T1000 (cell line): ENCODE measurements at places on chromosomes 2 and 18.

DNA sequence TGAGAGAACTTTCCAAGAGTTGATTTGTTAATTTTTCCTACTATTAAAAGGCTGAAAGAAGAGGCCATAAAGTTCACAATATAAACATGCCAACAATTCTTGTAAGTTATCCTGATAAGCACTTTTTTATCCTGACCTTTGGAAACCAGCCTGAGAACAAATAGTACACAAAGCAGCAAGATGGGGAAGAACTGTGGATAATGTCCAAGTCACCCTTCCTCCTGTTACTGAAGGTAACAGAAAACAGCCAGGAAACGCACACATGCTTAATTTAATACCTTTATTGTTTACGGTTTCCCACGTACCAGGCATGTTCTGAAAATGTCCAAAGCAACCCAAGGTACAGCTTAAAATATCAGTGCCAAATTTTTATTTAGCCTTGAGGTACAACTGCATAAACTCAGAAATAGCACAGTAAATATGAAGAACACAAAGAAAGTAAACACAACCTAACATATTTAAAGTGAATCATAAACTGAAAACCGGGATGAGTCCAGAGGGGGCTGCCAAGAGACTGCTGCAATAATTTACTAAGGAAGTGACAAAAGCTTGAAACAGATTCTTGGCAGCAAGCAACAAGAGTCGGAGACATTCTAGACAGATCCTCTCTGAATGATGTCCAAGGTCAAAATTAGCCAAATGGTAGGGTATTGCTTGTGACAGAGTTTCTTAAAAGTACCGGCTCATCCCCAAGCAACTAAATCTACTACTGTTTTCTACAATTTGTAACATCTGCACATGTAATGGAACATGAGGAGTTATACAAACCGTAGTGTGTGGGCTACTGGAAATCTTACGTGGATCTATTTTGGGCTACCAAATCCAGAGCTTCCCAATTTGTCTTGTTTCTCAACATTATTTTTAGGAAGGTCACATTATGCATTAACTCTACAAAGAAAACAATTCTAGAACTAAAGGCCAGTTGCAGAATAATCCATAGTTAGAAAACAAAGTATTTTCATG, 93.2 kb downstream of the CABYR start:
- DNase-seq, result no peak

GRCh38 chr2:34241905-34242762, 643.0 kb upstream of the FAM98A start:
- no peak for DNase-seq

DNA sequence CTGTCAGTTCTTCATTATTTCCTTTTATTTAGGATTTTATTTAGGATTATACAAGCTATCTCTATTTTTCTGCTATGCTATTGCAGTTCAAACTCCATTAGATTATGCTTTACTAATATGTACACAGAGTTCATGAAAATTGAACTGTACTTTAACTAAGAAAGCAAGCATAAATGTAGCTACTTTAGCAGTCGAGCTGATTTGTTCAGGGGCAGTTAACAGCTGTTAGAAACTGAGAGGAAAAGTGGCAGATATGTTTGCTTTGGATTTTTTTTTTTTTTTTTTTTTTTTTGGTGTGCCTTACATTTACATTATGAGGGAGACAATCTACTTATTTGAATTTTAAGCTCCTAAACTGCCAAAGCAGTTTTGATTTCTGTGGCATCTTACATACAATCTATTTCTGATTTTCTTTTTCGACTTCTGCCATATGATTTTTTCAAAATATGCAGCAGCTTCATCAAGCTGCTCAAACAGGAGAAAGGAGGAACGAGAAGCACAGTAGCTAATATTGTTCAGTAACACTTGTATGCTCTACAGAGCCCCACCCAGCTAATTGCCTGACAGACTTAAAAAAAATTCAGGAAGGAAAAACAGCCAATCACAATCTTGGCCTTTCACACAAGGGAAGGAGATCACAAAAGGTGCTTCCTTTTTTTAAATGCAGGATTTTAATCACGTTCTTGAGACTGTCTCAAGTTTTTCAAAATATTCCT, 233.4 kb upstream of the SIX3 start:
- no peak for DNase-seq

DNA sequence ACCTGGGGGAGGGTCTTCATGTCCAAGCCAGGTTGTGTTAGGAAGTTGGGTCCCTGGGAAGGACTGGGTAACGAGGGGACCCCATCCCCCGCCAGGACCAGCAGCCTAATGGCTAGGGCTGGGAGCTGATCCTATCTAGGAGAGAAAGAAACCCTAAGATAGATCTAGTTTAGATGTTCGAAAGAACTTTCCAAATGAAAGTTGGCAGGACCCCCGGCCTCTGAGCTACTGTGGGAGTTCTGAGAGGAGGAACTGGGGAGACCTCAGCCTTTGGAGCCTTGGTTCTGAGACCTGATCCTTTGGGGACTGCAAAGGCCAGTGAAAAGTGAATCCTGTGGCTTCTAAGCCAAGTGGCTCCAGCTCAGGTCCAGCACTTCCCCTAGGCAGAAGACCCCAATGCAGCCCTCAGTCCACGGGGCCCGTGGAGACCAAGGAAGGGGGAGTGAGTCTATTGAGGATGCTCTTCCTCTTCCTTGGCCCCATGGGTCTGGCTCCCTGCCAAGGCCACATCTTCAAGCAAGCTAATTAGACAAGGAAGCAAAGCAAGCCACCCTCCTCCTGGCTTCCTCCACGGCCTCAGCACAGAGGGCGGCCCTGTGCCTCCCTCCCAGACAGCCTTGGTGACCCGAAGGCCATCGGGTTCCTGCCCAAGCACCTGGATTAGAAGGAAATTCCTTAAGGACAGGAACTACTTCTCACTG, 23.5 kb downstream of the CCT7 start:
- no peak for DNase-seq

GRCh38 chr2:169354244-169354643, 8.1 kb downstream of the LRP2 start:
- DNase-seq, result no peak

DNA sequence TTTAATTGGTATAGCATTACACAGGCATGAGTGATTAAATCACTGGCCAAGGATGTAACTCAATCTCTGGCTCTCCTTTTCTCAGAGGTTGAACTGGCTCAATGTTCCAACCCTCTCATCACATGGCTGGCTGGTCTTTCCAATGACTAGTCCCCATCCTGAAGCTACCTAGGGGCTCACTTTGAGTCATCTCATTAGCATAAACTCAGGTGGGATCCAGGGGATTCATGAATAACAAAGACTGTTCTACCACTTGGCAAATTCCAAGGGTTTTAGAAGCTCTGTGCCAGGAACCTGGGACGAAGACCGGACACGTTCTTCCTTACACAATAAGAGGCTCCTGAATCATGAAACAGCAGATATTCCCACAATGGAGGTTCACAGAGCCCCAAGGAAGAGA, 145.0 kb upstream of the SPATS2L start:
- DNase-seq, result no peak

- no peak for DNase-seq
Measured at GRCh38 chr18:64791236-64791635, 642.3 kb upstream of the LINC00305 start.

GRCh38 chr2:105087273-105087672, 49.4 kb downstream of the MRPS9 start:
- DNase-seq, result no peak
